ENCODE measurements at places on chromosomes 3 and 15.
A peak's percentile ranks its signal among the peaks of the same experiment; 100 is the strongest.

DNA sequence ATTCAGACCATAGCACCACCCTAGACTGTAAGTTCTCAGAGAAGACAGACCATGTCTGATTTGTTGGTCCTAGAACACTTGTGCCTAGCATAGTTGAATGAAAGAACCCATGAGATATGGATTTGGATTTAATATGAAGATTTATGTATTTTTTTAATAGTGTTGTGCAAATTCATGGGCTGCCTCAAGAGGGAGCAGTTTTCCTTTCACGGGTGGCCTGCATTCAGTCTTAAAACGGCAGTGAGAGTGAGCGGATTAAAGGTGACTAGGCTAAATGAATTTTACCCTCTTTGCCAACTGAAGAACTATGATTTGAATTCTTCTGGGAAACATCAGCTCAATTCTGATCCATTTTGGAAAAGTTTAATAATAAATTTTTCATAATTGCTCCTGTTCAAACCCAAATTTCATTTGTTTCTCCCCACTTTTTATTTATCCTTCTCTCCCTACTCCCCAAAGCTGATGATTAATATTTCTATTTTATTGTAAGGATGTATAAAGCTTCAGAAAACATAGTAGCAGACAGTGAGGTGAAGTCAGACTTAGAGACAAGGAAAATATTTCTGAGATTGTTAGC lies 67.3 kb downstream of the MORC1 start:
- no peak for DNase-seq

GRCh38 chr3:26962492-26963360 lies 340.2 kb downstream of the LRRC3B start:
- peak; percentile 89 for DNase-seq

GRCh38 chr3:105958237-105959000 lies 89.6 kb upstream of the CBLB start:
- peak; percentile 19 for DNase-seq

DNA sequence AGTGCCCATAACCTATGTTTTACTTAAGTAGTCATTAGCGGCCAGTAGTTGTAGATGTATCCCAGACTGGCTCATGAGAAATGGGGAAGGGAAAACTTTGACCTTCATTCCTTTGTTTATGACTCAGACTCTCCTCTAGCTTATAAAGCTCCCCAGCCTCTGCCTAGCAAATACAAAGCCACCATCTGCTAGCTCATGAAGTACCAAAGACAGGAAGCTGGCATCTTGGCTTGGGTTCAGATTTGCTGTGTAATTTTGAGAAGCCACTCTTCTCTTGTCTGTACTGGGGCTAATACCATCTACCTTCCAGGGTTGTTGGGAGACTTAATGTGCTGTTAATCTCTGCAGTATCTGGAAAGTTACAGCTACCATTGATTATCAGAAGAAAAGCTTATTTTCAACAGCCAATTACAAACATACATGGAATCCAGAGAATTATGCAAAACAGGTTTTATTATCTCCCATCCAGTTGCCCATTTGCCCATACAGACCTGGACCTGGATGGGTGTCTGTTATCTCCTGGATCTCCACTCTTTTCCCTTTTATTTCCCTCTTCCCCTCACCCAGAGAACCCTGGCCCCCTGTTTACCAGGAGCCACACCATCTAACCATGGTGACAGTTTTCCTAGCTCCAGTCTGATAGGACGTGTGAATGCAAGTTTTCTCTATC lies 153.8 kb downstream of the SEMA6D start:
- no peak for DNase-seq

- DNase-seq: no peak
Observed at GRCh38 chr3:149417174-149417573, 39.7 kb upstream of the TM4SF1 start.

GRCh38 chr3:43559961-43560360 lies 61.9 kb downstream of the ANO10 start:
- no peak for DNase-seq

DNA sequence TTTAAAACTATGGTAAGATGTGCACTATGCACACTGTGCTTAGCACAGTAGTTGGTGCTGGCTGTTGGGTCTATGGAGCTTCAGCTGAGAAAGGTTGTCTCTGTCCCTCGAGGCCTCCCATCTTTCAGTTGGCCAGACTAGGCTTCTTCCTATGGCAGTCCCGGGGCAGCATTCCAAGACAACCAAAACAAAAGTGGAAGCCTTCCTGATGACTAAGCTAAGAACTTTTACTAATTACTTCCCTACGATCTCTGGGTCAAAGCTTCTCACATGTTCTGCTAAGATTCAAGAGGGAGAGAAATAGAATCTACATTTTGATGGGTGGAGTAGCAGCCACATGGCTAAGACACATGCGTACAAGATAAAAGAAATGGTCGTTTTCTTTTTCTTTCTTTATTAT lies 342.8 kb downstream of the TUSC7 start:
- no peak for DNase-seq

All from tongue (tissue), 3 donors.